ENCODE measurements at places on chromosomes 6 and 20.

GRCh38 chr6:79215213-79215824, 19.2 kb downstream of the HMGN3 start:
- DNase-seq: no peak

DNA sequence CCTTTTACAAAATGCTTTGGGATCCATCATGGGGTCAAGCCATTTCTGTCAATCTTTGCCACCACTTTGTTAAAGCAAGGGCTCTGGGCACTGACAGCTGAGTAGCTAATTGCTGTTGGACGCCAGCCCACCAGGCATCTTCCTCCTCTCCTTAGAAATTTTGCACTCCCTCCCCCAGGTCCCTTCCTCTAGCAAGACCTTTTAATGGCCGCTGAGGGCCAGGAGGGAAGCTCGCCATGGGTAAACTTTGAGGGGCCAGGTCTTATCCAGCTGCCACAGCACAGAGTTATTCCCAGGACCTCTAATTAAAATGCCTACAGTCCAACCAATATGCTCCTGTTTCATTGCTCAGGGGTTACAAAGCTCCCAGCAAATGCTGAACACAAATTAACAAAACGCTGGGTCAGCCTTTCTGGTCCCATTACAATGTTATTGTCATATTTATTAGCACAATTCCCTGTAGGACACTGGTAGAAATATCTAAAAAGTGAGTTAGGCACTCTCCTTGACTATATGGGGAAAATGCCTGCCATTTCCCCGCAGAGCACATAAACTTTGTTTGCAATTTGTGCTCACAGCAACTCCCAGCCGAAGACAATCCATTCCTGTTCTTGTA, 16.8 kb downstream of the SCML4 start:
- no peak for DNase-seq

DNA sequence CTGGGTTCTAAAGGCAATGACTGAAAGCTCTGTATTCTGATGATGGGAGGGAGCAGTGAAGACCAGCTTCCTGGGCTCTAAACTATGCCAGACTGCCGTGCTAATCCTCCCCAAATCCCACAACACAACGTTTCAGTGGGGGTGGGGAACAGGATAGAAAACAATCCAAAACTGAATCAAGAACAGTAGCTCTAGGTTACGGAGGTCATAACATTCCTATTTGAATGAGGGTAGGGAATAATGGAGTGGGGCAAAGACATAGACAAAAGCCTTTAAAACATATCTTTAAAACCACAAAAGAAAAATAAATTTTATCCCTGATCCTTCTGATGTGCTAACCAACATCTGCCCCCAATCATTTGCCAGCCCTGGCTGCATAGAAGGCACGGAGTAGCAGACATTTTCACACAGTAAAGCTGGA, 7.8 kb downstream of the USP49 start:
- no peak for DNase-seq

GRCh38 chr20:35953387-35954199, 709 bp downstream of the SCAND1 start:
- DNase-seq: no peak

- no peak for DNase-seq
Measured at GRCh38 chr6:45577836-45578504, 200.2 kb upstream of the SUPT3H start.

DNA sequence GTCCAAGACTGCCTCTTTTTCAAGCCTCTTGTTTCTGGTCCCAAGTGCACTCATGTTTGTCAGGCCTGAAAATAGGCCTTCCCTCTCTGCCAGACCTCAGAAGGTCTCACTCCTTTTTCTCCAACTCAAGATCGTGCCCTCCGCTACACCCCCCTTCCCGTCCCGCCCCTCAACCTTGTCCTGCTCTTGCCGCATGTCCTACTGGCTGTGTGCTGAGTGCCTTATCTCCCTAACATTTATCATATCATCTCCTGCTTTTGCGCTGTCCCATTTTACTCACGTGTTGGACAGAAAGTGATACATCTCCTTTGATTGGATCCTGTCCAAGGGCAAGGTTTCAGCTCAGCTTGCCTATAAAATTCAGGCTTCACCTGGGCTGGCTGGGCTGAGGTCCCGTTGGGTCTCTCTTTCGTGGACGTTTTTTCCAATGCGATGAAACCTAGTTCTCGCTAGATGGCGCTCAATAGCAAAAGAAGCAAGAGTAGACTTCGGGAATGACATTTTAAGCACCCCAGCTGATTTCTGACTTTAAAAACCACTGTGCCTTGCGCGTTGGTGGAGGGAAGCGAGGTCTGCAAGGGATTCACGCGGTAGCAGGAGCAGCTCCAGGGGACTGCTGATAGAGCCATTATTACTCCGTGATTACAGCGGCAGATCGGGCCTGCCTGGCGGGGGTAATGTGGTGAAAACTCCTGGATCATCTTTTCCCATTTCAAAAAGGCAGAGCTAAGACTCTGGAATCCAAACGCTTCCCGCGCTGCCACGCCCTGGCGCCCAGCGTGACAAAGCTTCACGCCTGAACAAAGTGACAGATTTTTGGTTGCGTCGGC, 137.6 kb downstream of the IMPG1 start:
- peak; percentile 85 for DNase-seq

All from Ammon's horn (tissue), 1 donor.